ENCODE measurements at places on chromosomes 1 and 21.

DNA sequence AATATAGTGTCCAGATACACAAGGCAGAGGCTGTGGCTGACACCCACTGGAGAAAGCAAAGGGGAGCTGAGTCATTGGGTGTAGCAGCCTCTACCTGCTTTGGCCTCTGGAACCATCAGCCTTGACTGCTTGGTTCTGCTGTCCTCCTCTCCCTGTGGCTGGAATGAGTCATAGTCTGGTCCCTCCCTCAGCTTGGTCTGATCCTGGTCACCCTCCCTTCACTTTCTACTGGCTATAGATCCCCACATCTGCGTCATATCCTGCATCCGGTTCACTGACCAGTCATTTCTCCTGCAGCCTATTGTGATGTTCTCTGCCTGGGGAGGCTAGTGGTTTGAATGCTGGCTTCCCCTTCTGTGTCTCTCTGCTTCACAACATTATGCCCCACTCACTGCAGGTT, 372.8 kb upstream of the DAB1 start:
- no peak for DNase-seq

- no peak for DNase-seq
Observed at GRCh38 chr1:178704833-178705232, 20.2 kb upstream of the RALGPS2 start.

- DNase-seq = no peak
Observed at GRCh38 chr1:2548068-2548589, 8.0 kb upstream of the TNFRSF14 start.

DNA sequence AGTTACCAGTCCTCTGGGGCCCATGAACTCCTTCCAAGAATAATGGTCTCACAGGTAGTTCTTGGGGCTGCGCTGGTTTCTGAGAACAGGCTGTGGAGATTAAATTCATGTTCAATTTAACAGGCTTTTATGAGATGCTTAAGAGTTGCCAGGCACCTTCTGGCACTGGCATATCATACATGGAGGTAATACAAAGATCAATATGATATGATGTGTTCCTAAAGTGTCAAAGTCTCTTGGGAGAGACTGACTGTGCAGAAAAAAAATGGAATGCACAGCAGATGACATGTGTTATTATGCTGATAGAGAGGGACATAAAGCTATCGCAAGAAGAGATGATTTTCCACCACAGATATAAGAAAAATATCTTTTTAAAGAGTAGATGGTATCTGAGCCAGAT, 6.8 kb downstream of the CYP2J2 start:
- no peak for DNase-seq

GRCh38 chr1:108826081-108826635, 30.7 kb downstream of the AKNAD1 start:
- DNase-seq = no peak

GRCh38 chr1:19086176-19086875, 123.7 kb downstream of the UBR4 start:
- no peak for DNase-seq

DNA sequence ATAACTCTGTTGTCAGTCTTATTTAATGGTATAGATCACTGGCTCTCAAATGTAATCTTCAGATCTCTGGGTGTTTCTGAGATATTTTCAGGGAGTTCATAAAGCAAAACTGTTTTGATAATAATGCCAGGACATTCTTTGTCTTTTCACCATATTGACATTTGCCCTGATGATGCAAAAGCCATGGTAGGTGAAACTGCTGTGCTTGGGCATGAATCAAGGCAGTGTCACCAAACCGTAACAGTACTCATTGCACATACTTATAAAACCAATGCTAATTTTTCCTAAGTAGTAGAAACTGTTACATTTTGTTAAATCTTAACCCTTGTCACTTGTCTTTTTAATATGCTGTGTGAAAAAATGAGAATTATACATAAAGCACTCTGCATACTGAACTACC, 76.0 kb downstream of the RPS6KC1 start:
- DNase-seq = no peak

- DNase-seq = no peak
Observed at GRCh38 chr1:206685769-206686477, 1.2 kb downstream of the MAPKAPK2 start.

DNA sequence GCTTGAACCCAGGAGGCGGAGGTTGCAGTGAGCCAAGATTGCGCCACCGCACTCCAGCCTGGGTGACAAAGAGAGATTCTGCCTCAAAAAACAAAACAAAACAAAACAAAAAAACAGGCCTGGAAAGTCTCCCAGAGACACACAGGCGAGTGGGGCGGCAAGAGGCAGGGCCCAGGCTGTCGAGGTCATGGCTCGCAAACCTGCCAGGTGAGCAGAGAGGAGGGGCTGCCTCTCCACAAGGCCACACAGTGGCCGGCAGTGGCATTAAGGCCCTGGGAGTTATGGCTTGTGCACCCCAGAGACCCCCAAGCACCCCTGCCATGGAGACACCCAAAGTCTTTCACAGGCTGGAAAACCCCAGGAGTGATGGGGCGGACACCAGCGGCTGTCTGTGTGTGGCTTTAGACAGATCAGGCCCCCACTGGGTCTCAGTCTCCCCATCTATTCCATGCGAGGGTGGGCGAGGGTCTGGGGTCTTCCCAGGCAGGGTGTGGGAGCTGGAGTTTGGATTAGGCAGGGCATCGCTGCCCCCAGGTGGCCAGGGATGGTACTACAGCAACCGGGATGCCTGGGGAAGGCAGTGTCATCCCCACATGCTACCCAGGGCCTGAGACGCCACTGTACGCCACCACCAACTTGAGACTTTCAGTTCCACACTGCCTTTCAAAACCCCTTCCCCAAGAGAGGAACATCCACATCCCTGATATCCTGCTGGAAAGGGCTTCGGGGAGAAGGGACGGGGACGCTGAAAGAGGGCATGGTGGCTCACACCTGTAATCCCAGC, 7.3 kb upstream of the CTRC start:
- DNase-seq = no peak

DNA sequence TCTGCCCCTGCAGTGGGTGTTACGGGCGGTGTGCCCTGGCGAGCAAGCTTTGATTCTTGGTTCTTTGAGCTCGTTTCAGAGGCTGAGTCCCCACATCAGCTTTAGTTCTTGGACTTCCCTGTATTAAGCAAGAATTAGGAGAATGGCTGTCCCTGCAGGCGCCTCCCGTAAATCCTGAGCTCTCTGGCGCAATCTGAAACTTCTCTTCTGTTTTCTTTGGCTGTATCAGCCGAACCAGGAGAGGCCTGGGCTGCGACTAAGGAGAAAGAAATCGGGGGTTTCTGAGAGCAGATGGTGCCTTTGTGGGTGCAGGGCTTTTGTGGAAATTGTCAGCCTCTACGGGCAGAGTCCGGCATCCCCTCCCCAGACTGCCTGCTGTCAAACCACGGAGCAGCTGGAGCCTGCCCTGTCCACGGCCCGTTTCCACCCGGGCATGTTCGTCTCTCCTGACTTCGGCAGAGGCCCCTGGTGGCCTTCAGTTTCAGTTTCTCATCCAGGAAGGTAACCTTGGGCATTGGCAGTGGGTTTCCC, 17.9 kb downstream of the CSTB start:
- DNase-seq = peak; percentile 63

DNA sequence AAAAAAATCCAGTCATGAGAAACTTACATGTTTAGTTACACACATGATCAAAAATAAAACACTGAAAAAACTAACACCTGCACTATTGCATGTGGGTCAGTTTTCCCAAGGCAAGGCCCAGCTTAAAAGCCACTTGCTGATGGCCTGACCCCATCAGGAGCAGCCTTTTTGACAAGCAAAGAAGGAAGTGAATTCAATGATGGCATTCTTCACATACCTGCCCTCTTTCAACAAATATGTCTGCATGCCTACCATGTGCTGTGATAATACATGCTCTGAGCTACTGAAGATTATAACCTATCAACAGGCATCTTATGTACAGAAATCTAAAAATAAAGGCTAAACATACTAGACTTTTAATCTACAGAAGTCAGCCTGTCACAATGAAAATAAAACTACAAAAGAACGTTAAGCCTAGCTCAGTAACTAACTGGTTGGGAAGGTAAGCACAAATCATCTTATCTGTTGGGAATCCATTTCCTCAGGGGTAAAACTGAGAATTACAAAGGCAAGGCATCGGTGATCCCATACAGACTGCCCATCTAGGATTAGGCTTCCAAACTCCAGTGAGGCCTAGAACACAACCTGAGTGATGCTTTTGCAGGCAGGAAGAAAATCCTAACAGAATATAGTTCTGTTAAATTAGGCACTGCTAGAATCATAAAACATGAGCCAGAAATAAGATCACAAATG, 14.5 kb downstream of the SORT1 start:
- DNase-seq = no peak

DNA sequence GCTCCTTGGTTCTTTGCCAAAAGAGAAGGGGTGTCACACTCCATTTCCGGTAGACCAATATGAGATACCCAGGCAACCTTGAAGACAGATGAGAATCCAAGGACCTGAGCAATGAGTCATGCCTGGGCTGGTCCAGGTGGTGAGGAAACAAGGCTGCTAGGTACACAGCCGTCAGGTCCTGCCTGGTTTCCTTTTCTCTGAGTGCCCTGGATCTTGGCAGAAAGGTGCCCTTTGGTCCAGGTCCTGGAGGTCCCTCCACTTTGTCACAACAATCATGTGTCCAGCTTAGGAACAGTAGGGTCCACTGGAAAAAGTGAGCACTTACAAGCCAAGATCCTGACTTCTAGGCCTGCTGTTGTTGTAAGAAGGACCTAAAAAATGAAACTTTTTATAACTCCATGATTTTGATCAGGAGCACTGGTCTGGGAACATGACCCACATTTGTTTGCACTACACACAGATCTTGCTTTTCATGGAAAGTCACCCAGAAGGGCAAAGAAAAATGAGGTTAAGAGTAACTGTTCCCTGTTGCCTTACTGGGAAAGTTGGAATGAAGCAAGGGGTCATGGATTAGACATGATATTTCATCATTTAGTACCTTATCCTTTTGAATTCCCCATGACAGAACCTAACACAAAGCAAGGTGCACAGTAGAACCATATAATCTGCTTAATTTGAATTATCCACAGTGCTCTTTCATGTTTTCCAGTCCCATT, 94.7 kb downstream of the PAPPA2 start:
- DNase-seq = no peak

GRCh38 chr1:196309386-196309785, 298.9 kb downstream of the KCNT2 start:
- DNase-seq = no peak

DNA sequence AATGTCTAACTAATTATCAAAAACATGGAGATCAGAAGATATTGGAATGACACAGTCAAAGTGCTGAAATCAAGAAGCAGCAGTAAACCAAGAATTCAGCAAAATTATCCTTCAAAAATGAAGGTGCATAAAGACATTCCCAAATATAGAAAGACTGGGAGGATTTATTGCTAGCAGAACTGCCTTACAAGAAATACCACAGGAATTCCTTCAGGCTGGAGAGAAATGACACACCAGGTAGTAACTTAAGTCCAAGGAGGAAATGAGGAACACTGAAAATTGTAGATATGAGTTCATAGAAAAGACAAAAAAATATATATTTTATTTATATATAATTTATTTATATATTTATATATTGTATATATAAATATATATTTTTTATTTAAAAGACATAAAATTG, 217.2 kb downstream of the RPS6KC1 start:
- no peak for DNase-seq

GRCh38 chr1:194069168-194069830, 882.9 kb upstream of the B3GALT2 start:
- DNase-seq = no peak

GRCh38 chr1:5858844-5859407, 133.3 kb downstream of the NPHP4 start:
- DNase-seq = no peak

GRCh38 chr1:184489908-184490307, 103.1 kb downstream of the C1orf21 start:
- DNase-seq = no peak

- DNase-seq = no peak
Observed at GRCh38 chr1:9760824-9761223, 62.9 kb downstream of the CLSTN1 start.

DNA sequence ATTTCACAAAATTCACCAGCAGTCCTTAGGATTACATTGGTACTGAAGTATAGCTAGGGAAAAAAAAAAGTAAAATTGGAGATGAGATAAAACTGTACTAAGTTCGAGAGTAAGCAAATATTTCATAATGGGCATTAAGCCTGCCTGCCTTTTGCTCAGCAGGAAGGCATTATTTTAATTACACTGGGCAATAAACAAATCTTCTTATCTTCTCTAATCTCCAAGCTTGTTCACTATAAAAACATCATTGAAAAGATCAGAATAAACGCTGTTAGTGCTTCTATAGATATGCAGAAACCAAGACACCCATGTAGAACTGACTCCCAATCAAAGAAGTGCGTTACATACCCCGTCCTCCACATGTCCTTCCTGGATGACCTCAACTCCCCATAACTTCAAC, 174.2 kb upstream of the CHODL start:
- DNase-seq = no peak

DNA sequence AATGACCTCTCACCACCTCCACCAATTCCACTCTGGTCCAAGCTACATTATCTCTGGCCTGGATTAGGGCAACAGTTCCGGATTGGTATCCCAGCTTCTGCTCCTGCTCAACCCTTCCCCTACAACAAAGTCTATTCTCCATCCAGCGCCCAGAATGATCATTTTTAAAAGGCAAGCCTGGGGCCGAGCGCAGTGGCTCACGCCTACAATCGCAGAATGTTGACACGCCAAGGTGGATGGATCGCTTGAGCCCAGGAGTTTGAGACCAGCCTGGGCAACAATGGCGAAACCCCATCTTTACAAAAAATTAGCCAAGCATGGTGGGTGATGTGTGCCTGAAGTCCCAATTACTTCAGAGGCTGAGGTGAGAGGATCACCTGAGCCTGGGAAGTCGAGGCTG, 2.2 kb downstream of the LYST start:
- no peak for DNase-seq

DNA sequence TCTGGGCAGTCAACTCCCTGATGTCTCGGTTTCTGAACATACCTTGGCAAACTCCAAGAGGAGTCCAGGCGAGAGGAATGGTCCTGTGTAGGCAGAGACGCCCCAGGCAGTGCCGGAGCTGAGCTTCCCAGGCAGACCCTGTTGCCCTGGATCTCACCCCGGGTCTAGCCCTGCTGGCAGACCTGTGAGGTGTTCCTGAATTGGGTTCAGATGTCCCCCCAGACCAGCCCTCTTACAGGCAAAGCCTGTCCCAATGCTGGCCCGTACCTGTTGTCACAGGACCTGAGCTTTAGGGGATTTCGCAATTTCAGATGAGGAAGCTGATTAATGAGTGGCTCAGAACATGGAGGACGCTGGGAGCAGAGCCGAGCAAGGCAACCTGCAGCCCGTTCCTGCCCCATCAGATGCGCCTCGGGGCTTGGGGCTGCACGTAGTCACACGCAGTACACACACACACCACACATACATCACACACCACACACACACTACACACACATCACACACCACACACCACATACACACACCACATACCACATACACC, 38.5 kb upstream of the PDE9A start:
- no peak for DNase-seq

DNA sequence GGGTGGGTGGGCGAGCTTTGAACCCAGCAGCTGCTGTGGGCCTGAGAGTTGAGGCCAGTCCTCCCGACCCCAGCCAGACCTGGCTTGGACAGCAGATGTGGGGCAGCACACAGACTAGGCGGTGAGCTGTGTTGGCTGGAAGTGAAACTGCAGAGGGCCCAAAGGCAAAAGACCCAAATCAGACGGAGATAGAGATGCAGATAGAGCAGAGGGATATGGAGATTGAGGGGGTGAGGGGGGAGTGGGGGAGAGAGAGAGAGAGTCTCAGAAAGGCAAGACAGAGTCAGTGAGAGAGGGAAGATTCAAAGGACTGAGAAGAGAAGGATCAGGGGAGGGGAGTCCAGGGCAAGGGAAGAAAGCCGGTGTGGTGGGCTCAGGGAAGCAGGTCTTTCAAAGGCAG, 17.0 kb upstream of the POU3F1 start:
- DNase-seq = no peak

- DNase-seq = no peak
Observed at GRCh38 chr1:156707417-156708217, 2.2 kb upstream of the CRABP2 start.

Measured in skeletal muscle cell (primary cell).